ENCODE measurements at places on chromosomes 12 and 14.

DNA sequence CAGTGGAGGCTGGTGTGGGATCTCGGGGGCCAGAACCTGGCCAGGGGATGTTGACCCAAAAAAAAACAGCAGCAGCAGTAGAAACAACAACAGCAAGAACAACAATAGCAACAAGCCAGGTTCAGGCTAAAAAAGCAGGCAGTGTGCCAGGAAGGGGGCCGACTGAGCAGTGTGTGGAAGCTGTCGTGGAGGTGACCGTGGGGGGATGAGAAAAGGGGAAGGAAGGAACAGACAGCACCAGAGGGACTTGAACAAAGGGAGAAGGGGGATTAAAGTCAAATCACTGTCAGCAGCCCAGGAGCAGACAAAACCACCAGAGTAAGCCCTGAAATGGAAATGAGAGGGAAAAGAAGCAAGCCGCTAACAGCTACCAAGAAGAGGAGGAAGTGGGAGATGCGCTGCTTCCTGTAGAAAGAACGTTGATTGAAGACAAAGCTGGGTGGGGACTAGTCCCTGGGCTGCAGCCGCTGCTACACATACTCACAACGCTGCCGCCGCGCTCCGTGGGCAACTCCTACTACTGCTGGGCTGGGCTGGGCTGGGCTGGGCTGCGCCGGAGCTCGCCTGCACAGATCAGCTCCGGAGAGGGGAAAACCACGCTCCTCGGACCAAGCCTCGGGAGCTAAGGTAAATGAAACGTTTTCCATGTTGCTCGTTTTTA, at the start of gene GNG2:
Gene GNG2 (plus strand): TSS at position 449 of the 661 bp plus-strand sequence. CDS start 90,067 bp downstream, outside the sequence.
- peak; percentile 85 for DNase-seq

GRCh38 chr12:48017496-48017895, 13.2 kb upstream of the COL2A1 start:
- no peak for DNase-seq

GRCh38 chr12:53972152-53972702, 699 bp upstream of the HOXC11 start:
- peak; percentile 75 for DNase-seq

DNA sequence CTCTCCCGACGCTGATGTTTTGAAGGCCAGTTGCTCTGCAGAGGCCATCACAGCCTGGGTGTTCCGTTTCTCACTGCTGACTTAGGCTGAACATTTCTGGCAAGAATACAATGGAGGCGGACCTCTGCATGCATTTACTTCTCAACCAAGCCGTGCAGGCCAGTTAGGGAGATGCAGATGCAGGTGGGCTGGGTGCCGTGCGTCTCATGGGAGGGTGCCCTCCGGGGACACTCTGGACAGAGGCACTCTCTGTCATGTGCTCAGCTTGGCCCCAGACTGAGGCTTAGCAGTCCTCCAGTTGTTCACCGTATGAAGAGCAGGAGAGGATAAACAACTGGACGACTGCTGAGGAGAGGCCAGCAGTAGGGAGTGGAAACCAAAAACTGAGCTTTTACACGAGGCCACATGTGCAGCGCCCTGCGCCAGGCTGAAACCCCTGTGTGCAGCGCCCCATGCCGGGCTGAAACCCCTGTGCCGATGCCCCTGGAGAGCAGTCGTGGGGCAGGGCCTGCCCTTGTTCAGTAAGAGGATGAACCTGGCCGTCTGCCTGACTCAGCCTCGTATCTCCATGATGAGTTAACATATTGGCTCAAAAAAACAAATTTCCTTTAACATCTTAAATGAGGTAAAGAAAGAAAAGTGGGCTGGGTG, 32.3 kb downstream of the DDX51 start:
- no peak for DNase-seq

- DNase-seq = no peak
Measured at GRCh38 chr12:52551216-52551865, 1.6 kb downstream of the KRT71 start.

DNA sequence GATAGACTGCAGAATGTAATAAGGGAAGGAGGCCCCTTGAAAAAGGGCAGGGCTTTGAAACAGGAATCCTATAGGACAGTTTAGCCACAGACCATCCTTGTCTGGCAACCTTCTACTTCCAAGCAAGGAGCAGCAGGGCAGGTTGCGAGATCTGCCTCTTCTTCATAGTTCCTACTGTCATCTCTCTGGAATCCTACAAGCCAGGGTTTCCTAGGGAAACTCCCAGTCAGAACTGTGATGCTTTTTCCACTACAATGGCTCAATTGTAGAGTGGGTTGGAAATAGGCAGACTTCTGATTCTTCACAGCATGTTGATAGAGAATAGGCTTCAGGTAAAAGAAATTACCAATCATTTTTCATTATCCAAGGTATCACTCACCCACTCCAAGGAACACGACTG, 186.3 kb downstream of the DACT1 start:
- DNase-seq = no peak

DNA sequence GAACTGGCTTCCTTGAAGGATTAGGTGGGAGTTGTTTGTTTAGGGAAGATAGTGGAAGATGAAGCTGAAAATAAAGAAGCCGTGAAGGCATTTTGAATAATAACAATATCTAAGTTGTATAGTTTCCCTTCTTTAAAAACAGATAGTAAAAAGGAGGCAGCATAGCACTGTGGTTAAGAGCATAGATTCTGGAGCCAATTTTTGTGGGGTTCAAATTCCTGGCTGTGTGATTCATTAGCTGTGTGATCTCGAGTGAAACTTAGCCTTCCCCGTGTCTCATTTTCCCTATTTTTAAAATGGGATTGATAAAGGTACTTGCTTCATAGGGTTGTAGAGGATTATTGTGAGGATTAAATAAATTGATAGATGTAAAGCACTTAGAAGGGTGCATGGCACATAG, 104.5 kb downstream of the MYRFL start:
- no peak for DNase-seq

DNA sequence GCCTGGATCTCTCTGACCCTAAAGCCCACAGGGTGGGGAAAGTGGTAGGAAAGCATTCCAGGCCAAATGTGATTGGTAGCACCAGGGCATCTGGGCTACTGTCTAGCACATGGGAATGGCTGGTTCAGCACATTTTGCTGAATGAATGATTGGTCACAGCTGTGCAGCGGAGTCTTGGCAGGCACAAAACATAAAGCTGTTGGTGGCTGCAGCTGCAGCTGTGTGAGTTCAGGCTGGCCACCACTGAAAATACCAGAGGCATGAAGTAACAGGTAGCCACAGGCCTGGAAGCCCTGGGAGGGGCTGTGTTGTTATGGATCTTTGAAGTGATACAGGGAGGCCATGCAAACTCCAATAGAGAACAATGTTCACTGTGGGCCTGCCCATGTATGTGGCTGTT, 72.7 kb downstream of the MYRFL start:
- peak; percentile 39 for DNase-seq

DNA sequence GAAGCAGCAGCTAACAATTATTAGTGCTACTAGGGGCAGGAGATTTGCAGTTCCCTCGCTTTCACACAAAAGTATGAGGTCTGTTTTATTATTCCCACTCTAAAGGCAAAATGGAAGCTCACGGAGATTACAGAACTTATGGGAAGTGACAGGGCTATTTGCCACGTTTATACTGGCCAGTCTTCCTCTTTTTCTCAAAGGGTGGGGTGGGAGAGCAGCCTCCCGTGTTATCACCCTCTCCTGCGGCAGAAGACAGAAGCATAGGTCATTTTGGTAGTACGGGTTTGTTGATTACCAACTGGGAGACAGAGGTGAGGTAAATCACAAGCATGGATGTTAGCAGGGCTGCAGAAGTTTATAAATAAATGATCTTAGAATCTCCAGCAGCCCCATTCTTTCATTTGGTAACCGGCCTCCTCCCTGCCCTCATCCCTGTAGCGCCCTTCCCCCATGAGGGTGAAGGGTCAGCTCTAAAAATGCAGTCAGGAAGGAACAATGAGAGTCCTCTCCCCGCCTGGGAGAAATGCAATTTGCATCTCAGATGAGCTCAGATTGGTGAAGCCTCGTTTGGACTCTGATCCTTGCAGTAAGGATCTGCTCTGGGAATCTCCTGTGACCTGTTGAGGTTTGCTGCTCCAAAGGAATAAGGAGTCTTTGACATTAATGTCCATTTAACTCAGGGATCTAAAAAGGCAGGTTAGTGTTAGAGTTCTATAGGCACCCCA, 44.7 kb upstream of the SINHCAF start:
- no peak for DNase-seq

DNA sequence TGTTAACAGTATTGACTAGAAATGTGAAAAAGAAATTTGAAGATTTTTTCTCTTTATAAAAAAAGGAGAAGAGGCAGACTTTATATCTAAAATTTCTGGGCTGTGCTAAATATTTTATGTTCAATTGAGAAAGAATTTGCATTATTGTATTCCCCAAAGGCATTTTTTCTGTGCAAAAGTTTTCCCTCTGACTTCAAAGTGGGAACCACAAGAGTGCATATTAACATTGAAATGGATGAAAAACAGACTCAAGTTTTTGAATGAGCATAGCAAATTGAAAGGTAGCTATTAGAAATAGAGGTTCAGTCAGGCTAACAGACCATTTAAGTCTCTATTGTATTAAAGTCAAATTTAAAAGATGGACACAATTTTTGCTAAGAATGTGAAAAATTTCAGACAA, 95.2 kb downstream of the RASSF9 start:
- no peak for DNase-seq

DNA sequence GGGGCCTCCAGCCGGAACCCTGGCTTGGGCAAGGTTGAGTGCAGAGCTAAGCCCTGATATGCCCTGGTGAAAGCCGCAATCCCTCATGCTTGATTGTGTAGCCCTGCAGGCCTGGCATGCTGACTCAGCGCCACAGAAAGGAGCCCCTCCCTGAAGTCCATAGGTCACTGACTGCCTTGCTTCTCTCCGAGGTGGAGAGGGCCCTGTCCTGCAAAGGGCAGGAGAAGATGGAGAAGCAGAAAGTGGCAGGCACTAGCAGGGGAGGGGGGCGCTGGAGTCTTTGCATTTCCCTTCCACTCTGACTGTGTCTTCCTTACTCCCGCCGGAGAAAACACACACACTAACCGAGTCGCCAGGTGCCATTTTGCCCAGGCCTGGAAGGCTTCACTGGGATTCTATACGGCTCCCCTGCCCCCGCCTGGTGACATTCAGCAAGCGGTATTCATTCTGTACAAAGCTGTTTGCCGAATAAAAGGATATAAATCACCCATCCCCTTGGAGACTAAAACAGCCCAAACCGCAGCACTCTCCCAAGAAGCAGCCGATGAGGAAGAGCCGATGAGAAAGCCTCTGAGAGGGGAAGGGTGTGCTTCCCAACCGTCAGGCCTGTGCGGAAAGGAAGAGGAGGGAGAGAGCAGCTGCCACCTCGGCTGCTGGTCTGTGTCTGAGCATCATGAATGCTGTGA, 69.8 kb downstream of the SLC6A12 start:
- no peak for DNase-seq

DNA sequence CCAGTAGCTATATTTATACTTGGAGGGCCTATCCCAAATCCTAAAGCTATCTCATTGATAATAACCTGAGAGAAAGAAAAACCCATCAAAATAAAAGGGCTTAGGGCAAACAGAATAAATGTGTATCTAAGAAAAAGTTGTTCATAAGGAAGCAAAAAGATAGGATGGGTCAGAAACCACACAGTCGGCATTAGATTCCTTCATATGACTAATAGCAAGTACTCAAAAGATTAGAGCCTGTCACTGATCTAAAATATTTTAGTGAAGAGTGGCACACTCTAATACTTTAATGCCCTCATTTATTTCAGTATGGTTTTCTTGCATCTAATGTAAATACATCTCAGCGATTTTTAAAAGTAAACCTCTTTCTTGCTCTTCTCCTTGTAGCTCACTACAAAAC, 17.1 kb upstream of the NAV3 start:
- DNase-seq = no peak

DNA sequence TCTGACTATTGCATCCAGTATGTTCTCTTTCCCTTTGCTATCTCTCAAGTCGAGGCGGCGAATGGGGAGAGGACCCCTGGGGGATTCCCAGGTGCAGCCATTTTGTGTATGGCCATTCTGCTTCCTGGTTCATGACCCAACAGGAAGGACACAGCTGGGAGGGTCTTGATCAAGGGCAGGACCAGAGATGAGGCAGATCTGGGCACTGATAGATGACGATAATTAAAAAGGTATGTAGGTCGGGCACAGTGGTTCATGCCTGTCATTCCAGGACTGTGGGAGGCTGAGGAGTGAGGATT, 73.9 kb downstream of the EID3 start:
- DNase-seq = no peak

DNA sequence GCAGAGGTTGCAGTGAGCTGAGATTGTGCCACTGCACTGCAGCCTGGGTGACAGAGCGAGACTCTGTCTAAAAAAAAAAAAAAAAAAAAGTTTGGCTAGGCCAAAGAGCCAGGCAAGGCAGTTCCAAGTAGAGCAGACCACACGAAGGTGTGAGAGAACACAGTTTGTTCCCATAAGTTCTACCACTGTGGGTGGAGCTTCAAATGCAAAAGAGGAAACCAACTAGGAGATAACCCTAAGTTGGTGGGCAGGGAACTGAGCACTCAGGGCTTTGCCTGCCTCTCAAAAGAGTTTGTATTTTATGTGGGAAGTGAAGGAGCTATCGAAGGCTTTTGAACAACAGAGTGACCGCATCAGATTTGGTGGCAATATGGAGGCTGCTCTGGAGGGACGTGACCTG, 15.1 kb downstream of the SOCS2 start:
- DNase-seq = no peak

DNA sequence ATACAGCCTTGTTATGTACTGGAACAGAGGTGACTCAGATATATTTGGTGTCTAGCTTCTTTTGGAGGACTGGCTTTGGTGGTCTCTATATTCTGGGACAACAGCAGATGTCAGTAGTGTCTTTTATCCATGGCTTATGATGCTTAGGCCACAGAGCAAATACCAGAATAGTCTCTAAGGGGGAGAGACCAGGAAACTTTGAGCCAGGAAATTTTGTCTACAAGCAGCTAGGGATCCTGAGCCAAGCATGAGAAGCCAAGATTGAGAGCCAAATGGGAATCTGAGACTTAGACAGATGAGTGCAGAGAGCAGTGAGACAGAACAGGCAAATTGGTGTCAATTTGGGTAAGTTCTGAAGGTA, 28.4 kb upstream of the PTPRR start:
- no peak for DNase-seq

DNA sequence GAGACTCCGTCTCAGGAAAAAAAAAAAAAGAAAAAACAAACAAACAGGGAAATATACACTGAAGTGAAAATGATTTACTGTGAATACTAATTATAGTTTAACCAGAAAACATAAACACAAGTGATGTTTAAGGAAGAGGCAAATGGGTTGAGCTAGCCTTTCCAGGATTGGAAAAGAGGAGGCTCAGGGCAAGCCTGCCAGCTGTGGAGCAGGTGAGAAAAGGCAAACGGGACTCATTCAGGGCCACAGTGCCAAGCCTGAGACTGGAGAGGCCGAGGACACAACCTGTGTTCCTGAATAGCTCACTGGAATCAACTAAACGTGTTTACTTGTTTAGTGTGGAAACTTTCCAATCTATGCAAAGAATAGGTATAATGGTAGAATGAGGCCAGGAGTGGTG, 35.7 kb upstream of the MAPKAPK5 start:
- DNase-seq = no peak

GRCh38 chr12:108093209-108093608, 35.9 kb upstream of the WSCD2 start:
- DNase-seq = no peak

GRCh38 chr14:64510825-64511671, 6.5 kb downstream of the ZBTB1 start:
- peak; percentile 82 for DNase-seq

- DNase-seq = no peak
Measured at GRCh38 chr14:64496764-64497163, 6.9 kb downstream of the ZBTB25 start.

GRCh38 chr14:52995998-52996397, 45.1 kb upstream of the FERMT2 start:
- DNase-seq = no peak
